ENCODE measurements at places on chromosomes 5 and 9. TPM values are rescaled to one million over a fixed set of nuclear protein-coding genes. Genes with fewer than 3 reads are reported as not detected.

Gene SIL1
- total RNA-seq: 97.3 TPM

Gene MYOZ3
- 1.5 TPM for total RNA-seq

Gene IDNK
- total RNA-seq: 12.4 TPM

Gene C9orf153
- total RNA-seq: 0.50 TPM

Gene ENTREP1
- under 0.01 TPM for total RNA-seq

Gene IRF1
- 15.3 TPM for total RNA-seq

Gene FBN2
- total RNA-seq: 78.2 TPM

Gene NUTM2G
- total RNA-seq: not detected

Gene C7
- 0.83 TPM for total RNA-seq

Gene PCDHGB3
- 7.1 TPM for total RNA-seq

Gene SFXN1
- 132 TPM for total RNA-seq

Gene GARIN3
- total RNA-seq: not detected
